ENCODE measurements at places on chromosomes 2 and 18.

- peak; percentile 62 for DNase-seq
Observed at GRCh38 chr2:43174368-43174916, 52.0 kb downstream of the ZFP36L2 start.

GRCh38 chr18:45008694-45009413 is 328.2 kb downstream of the SETBP1 start:
- no peak for DNase-seq

DNA sequence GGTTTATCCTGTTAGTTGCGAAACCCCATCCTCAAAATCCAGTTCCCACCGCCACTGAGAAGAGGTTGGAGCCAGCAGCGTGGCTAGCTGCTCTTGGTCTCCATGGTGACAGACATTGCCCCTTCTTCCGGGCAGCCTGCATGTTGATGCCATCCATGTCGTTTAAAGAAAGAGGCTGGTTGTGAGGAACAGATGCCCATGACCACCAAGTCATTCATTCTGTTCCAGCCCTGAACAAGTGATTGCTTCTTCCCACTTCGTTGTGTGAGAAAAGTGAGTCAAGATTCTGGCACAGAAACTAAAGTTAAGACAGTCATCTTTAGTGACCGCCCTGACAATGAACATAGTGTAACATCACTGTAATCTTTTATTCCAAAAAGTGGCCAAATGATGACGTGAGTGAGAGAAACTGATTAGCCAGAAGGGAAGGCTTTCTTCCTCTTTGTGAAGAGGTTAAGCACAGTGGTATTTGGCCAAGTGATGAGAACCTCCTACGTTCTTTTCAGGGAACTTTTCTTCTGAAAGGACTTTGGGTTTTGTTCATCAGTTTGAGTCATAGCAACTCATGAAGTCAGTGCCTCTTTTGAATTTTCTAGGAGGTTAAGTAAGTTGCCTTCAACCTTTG is 272.5 kb downstream of the GALR1 start:
- no peak for DNase-seq

GRCh38 chr2:10520926-10521325 is 72.8 kb upstream of the ODC1 start:
- no peak for DNase-seq

- peak; percentile 22 for DNase-seq
Observed at GRCh38 chr2:157336137-157337010, 10.8 kb upstream of the ERMN start.

GRCh38 chr2:128395640-128396499 is 77.2 kb upstream of the HS6ST1 start:
- no peak for DNase-seq

DNA sequence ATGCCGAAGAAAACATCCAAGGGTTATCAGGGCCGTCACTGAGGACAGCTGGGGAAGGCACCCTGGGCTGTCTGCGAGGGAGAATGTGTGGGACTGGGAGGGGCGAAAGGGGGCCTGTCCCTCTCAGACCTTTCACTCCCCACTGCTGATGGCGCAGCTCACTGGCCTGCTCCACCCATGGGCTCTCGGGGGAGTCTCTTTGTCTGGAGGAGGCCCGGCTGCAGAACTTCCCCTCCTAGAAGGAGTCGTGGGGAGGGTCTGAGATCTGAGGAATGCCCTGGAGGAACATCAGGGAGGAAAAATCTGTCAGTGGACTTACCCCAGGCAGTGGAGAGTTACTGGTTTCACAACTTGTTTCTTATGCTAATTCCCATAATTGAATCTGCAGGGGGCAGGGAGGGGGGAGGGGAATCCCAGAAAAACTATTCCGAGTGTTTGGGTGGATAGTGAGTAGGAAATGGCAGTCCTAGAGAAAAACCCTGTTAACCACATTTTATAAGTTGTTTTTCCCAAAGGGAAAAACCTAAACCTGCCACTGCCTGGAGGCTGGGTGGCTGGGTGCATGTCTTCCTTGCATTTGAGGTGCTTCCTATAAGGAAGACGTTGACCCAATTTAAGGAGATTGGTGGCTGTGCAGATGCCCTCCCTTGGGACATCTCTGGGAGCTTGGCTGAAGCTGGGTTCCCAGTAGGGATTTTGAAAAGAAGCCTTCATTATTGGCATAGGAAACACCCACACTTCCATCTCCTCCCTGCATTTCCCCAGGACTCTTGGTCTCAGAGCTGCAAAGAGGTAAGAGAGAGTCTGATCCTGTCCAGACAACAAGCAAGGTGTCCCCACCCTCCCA is 11.7 kb upstream of the SEMA4C start:
- no peak for DNase-seq

DNA sequence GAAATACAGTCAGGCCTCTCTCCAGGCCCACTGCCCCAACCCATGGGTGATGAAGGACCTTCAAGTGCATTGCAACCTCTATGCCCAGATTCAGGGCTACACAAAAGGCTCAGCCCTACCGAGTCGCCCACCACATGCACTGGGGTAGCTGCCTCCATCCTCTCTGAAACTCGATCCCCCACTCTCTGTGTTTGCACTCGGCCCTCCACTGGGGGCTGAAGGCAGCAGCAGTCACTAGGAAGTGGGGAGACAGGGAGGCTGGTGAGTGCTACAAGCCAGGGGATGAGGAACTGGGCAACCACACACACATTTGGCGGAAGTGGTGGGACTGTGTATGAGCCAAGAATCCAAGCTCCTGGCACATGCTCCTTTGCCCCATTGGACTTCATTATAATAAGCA is 94.6 kb downstream of the CERS6 start:
- no peak for DNase-seq

DNA sequence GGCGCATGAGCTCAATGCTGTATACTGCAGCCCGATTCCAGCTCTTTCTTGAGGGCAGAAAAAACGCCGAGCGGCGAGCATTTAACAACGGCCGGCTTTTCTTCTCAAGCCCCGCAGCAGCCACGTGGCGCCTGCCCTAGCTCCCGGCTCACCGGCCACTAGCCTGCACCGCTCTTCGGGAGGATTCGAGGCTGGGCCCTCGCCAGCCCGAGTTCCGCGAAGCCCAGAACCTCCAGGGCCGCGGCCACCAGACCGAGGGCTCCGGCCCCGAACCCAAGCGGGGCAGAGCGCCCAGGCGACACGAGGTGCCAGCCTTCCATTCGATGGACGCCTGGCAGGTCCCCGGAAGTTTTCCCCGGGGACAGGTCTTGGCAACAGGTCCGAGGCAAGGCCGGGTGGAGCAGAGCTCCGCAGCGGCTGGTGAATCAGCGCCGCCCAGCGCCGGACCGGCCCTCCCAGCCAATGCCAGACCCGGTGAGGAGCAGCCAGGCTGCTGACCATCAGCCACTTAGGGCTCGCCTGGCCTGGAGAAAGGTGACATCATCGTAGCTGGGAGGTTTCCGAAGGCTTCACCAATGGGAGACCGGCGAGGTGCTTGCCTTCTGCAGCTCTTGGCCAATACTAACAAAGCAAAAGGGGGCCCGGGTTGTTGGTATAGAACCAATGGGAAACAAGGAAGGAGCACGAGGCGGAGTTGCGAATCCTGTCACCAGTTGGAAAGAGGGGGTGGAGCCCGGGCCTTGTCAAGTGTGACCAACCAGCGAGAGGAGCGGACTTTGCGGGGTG is 552 bp upstream of the MXD1 start:
- DNase-seq = peak; percentile 100

- DNase-seq = no peak
Observed at GRCh38 chr2:11320698-11321492, 23.5 kb downstream of the ROCK2 start.

GRCh38 chr2:74646201-74646600 is 1.9 kb downstream of the M1AP start:
- no peak for DNase-seq
